ENCODE measurements at places on chromosomes 1 and 21.

- DNase-seq: no peak
Measured at GRCh38 chr1:105419030-105419429, 1637.4 kb upstream of the PRMT6 start.

GRCh38 chr1:210223226-210223904 lies 9.2 kb upstream of the SERTAD4 start:
- no peak for DNase-seq

- DNase-seq: no peak
Measured at GRCh38 chr1:204417074-204417997, 5.7 kb upstream of the PPP1R15B start.

GRCh38 chr21:16650714-16651366 lies 862.0 kb upstream of the CXADR start:
- no peak for DNase-seq

GRCh38 chr1:226104671-226105121 lies 42.2 kb downstream of the H3-3A start:
- no peak for DNase-seq

DNA sequence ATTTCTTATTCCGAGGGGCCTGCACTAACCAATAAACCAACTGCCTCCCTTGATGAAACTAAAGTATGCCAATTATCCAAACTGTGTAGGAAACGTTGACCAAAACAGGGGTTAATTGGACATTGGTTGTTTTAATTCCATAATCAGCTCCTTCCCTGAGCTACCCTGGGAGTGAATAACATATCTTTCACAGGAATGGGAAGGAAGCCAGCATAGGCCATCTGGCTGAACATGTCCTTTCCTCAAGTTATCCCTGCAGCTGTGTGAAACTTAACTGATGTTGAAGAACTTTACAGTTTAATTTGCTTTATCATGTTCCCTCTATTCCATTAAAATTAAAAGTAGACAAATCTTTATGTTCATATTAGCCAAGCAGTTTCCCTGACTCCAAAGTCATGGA lies 75.4 kb downstream of the NRIP1 start:
- no peak for DNase-seq

DNA sequence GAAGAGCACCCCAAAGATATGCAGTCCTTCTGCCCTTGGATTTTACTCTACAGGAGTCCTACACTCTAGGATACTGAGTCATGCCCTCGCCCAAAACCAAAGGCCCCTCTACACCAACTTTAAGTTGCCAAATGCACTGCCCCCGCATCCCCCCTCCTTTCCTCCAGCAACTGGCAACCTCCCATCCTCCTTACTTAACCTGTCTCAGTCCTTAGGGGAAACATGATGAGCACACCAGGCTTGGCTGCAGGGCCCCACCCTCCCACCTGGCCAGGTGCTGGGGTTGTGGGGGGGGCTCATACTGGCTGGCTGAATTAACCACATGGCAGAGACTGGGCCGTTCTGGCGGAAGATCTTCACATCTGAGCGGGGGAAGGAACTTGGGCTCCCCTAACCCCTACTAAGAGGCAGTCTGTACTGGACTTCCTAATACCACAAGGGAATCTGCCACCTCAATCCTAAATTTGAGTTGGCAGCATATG lies 1.2 kb downstream of the HDGF start:
- DNase-seq: no peak

GRCh38 chr1:46479744-46480350 lies 9.8 kb upstream of the DMBX1 start:
- no peak for DNase-seq

DNA sequence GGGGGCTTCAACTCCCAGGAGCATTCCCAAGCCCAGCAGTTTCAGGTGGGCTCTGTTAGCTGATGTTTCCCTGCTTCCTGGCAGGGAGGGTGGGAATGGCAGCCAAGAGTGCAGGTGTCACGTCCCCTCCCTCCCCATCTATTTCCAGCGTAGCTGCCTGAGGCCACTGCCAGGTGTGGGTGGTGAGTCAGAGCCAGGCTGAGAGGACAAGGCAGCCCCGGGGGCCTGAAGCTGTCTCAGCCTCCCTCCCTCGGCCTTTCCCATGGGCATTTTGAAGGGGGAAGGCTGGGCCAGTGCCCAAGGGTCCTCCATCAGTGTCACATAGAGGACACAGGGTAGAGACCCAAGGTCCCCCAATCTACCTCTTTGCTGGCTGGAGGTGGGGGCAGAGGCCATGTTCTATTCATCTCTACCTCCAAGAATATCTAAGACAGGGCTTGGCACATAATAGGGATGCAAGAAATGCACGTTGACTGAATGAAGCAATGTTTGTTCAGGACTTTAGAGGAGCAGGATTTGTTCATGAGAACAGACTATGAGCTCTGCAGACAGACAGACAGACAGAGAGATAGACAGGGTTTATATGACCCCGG lies 34.4 kb upstream of the ID3 start:
- DNase-seq: no peak

GRCh38 chr1:111795401-111795800 lies 39.7 kb downstream of the DDX20 start:
- no peak for DNase-seq

DNA sequence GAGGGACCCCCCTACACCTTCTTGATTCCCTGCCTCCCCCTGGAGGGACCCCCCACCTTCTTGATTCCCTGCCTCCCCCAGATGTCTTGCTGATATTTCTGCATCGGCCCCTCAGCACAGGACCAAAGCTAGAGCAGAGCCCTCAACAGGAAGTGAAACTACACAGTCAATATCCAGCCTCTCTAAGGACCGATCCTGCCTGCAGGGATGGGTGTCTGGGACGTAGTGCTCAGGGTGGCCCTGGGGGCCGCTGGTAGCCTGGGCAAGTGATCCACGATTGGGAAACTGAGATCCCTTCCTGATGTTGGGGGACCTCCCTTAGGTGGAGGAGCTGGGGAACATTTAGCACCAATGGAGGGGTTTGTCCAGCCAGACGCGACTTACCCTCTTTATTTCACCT lies 3.9 kb upstream of the LEFTY2 start:
- DNase-seq: no peak

GRCh38 chr1:14969006-14969405 lies 184.5 kb upstream of the TMEM51 start:
- peak; percentile 41 for DNase-seq

DNA sequence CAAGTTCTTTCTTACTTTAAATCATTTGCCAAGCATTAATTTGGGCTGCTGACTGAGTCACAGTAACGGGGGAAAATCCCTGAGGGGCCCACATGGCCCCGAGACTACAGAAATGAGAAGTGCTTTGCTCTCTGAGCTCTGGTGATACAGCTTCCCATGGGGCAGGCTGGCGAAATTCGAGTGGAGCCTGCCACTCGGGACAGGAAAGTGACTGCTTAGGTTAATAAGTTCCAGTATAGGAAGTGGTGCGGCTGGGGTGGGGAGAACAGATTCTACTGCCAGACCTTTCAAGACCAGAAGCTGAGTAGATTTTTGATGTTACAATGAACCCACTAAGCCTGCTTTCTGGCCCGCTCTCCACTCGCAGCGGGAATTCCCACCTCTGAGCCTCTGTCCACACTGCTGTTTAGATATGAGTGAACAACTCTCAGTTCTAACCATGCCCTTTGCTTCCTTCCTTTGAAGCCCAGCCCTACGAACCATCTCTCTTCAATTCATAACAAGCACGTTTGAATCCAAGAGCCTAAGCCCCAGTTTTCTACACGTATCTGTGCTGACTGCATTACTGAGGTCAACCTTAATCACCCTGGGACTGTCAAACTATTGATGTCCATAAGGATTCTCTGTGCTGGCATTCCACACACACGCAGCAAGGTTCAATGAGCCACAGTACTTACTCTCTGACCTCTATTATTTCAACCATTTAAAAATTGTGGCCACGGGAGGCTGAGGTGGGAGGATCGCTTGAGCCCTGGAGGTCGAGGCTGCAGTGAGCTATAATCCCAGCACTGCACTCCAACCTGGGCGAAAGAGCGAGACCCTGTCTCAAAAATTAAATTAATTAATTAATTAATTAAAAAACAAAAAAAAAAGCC lies 9.6 kb downstream of the ZBTB17 start:
- DNase-seq: peak; percentile 59

DNA sequence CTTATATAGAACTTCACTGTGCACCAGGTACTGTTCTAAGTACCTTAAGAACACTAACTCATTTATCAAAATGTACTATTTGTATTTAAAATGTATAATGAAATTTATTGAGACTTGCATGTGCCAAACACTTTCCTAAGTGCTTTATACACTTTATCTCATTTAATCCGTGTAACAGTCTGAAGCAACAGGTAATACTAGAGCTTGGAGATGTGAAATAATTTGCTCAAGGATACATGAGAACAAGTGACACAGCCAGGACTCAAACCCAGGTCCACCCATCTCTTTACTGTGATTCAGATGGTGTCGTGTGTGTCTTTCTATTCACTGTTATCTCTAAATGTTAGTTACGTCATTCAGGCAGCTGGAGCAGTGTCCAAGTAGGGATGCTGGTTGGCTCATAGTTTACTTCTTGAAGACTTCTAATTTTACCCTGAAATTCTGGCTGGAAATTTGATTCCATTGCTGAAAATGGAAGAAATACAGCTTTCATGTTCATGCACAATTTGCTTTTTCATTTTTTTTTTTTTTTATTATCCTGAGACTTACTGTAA lies 169.7 kb upstream of the UBE2U start:
- no peak for DNase-seq

GRCh38 chr1:219050086-219050821 lies 123.4 kb upstream of the LYPLAL1 start:
- no peak for DNase-seq

DNA sequence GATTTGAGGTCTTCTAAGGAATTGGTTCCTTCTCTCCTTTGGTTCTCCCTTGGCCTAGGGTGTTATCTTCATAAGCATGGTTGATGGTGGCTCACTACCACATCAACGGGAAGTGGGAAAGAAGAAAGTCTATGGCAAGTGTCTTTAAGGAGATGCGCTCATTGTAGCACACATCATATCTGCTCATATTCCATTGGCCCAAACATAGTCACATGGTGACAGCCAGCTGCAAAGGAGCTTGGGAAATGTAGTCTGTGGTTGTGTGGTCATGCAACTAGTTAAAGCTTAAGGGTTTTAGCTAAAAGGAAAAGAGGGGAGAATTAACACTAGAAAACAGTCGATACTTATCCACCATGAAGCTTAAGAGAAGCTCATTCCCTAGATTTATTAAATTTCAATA lies 11.4 kb upstream of the MRPS6 start:
- DNase-seq: no peak

DNA sequence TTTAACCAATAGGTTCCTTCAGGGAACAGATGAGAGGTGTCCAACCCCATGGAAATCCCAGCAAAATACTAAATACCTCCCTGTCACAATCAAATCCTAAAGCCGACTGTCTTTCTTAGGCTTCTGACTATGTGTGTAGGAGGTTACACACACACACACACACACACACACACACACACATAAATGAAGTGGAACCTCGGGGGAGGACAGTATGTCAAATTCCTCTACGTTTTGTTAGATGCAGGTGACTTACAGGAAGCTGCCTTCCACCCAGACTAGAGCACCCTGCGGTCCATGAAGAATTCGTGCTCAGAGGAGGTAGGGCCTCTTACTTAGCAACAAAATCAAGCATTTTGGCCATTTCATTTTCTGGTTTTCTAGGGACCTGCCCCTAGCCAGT lies 16.4 kb downstream of the RSPH1 start:
- DNase-seq: no peak

- DNase-seq: no peak
Measured at GRCh38 chr1:19450811-19451515, 34.4 kb downstream of the CAPZB start.

- peak; percentile 4 for DNase-seq
Measured at GRCh38 chr21:37555672-37556261, 189.2 kb downstream of the DYRK1A start.

DNA sequence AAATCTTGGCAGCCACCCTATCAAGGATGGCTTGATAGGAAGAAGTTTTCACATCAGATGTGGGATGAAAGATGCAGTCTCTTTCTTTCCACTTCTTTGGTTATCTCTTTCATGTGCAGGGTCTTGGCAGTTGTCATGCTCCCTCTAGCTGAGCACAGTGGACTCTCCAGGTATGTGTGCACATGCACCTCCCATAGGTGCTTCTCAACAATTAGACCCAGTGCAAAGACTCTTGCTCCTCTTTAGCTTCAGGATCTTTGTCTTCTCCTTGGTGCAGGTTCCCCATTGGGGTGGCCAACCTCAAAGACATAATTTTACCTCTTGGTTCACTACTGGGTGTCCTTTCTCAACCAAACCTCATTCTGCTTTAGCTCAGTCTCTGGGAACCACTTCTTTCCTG lies 80.7 kb downstream of the TBX15 start:
- no peak for DNase-seq

DNA sequence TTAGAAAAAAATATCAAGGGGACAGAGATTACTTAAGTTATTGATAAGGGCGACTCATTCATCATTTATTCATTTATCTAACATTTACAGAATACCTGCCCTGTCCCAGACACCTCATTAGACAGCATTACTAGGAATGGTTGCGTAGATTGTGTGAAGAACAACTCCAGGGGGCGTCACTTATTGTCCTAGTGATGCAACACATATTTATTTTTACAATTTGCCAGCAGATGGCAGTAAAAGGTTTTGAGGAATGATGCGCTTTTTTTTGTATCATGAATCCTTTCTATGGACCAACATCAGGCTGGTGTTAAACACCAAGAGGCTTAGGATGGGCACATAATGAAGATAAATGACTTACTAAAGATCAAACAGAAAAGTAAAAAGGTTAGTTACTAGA lies 5.5 kb downstream of the NCAM2 start:
- DNase-seq: no peak

- DNase-seq: no peak
Measured at GRCh38 chr1:89865498-89866382, 44.9 kb downstream of the LRRC8D start.

DNA sequence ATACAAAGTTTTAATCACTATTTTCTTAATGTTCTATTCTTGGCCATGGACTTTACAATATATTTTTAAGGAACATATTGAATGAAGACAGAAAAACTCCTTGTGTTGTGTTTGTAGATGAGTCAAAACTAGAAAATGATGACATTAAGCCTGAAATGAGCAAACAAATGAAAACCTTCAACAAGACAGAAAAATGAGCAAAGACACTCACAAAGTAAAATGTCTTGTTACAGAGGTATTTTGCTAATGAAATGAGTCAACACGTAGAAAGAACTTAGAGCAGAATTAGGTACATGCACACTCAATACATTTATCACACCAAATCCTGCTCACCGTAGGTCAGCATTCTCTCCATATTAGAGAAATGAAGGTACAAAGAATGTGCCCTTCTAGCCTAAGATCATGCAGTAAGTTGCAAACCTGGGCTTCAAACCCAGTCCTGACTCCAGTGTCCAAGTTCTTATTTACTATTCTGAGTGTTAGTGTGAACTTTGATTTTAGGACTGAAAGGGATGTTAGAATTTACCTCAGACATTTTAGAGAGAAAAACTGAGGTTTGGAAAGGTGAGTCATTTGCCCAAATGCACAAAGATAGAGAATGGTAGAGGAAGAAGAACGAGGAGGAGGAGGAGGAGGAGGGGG lies 133.9 kb upstream of the SGIP1 start:
- DNase-seq: no peak

- no peak for DNase-seq
Measured at GRCh38 chr1:26907071-26907917, 6.5 kb downstream of the NR0B2 start.

GRCh38 chr1:176165573-176165972 lies 41.5 kb downstream of the COP1 start:
- no peak for DNase-seq
